Stimulated activated CD4-positive, alpha-beta T cell treated with anti-CD3 and anti-CD28 coated beads, Interleukin-1b, Interleukin-23, amount 100 ng/mL, for 4 hours (primary cell): ENCODE measurements at places on chromosomes 11 and 22.
A peak's percentile ranks its signal among the peaks of the same experiment; 100 is the strongest.

GRCh38 chr22:26075251-26075650 is 94.0 kb upstream of the SEZ6L start:
- no peak for DNase-seq

GRCh38 chr22:29065468-29066190 is 4.0 kb upstream of the C22orf31 start:
- no peak for DNase-seq

GRCh38 chr11:43735961-43736360 is 55.4 kb downstream of the HSD17B12 start:
- DNase-seq, result no peak

DNA sequence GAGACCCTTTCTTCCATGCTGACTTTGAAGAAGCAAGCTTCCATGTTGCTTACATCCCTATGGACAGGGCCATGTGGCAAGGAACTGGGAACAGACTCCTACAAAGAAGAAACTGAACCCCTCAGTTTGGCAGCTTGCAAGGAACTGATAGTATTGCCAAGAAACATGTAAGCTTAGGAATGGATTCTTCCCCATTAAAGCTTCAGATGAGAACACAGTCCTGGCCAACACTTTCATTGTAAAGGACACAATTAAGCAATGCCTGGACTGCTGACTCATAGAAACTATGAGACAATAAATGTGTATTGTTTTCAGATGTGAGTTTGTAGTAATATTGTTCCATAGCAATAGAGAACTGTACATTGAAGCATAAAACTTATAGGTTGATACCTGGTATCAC is 82.4 kb downstream of the AASDHPPT start:
- DNase-seq, result no peak

DNA sequence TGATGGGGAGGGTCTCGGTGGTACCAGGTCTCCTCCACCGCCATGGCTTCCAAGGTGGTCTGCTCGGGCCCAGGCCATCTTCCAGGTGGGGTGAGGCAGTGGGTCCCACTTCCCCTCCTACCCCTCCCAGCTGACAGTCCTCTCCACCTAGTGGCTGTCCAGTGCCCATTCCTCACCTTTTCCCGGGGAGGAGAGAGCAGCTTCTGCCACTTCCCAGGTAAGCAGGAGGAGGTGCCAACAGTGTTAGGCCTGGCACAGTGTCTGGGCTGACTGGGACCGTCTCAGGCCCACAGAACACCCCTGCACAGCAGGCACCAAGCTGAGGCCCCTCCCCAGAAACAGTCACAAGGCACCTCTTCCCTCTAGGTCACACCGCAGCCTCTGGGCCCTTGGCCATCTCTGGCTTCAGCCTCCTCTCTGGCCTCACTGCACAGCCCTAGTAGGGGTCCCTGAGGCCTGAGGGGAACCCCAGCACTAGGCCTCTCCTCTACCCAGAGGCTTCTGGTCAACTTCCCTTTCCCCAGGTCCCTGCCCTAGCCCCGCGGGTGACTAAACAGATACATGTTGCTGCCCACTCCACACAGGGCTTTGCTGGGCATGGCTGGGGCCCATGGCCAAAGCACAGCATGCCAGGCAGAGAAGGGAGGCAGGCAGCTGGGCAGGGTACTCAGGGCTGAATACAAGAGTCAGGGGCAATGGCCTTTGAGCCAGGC is 2.3 kb upstream of the ANKRD13D start:
- no peak for DNase-seq

- no peak for DNase-seq
Observed at GRCh38 chr11:7645206-7645605, 28.1 kb downstream of the CYB5R2 start.

- DNase-seq, result no peak
Observed at GRCh38 chr11:22337596-22338485, at the start of gene SLC17A6. Gene SLC17A6, plus strand, starts transcription at chr11:22338381. Its CDS starts 153 bp downstream, at chr11:22338534.

DNA sequence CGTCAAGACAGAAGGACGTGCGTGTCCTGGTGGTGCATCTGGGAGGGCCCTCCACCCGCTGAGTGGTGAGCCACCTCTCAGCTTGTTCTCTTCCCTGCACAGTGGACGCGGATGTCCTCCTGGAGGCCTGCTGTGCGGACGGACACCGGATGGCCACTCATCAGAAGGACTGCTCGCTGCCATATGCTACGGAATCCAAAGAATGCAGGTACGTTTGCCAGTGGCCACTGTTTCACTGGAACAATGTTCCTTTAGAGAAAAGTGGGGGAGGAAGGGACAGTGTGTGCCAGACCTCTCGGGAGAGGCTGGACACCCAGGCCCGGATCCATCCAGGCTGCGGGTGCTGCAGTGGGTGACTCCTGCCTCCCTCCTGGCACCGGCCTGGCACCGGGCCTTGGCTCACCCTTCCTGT is 15.9 kb downstream of the FBLN1 start:
- no peak for DNase-seq

GRCh38 chr11:94218372-94218771 is 86.0 kb upstream of the IZUMO1R start:
- DNase-seq, result no peak

DNA sequence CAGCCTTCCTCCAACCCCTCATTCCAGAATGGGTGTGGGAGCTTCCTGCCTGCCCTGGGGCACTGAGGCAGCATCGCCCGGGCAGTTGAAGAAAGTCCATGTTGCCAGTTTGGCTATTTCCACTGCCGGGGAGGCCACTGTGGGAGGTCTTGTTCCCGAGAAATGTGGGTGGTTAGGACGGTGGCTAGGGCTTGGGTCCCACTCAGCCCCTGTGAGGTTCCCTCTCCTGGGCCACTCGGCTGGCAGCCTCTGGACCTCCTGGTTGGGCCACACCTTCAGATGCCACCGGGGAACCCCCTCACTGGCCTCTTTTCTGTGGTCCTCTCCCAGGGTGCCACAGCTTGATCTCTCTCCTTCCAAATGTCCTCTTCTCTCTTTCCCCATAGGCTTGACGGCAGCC is 5.1 kb upstream of the PPP6R3 start:
- no peak for DNase-seq

DNA sequence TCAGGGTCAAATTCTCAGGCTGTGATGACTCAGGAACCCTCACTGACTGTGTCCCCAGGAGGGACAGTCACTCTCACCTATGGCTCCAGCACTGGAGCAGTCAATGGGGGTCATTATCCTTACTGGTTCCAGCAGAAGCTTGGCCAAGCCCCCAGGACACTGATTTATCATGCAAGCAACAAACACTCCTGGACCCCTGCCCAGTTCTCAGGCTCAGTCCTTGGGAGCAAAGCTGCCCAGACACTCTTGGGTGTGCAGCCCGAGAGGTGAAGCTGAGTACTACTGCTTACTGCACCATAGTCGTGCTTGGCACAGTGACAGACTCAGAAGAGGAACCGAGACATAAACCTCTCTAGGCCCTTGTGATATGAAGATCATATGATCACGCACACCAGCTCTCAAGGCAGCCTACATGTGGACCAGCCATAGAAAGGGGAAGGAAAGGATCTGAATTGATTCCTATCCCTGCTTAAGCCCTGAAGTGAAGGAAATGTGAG is 58.2 kb downstream of the ZNF280B start:
- DNase-seq, result no peak

- DNase-seq, result no peak
Observed at GRCh38 chr22:49269371-49269770, 558.3 kb downstream of the BRD1 start.

GRCh38 chr22:31891366-31892079 is 52.8 kb upstream of the YWHAH start:
- DNase-seq, result no peak

GRCh38 chr22:36913427-36914389 is at the start of gene CSF2RB:
Gene CSF2RB, plus strand, starts transcription at chr22:36913628. Its CDS starts 8,580 bp downstream, at chr22:36922208.
- DNase-seq, result no peak

GRCh38 chr22:39478441-39478850 is 21.6 kb downstream of the MGAT3 start:
- DNase-seq, result no peak

DNA sequence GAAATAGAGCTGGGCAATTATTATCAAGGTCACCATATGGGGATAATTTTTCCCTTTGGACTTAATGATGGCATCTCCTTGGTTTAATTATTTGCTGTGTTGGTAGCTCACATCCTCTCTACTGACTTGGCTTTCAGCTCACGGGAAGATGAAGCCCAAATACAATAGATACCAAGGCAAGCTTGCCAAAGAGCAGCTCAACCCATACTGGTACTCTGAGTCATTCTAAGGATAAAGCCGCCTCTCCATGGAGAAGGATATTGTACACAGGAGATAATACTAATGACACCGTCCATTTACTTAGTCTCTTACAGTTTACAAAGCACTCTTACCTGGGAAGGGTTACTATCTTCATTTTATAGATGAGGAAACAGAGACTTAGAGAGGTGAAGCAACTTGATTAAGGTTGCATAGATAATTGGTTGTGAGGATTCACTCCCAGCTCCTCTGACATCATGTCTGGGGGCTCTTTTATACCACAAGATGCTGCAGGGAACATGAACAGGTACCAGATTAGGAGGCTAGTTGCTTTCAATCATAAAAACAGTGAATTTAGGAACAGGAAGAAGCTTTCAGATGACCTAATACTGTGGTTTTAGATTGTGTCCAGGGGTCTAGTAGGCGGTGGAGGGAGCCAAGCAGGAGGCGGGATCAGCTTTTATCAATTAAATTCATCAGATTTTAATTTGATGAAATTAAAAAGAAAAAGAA is 48.3 kb upstream of the PICALM start:
- DNase-seq, result no peak

- no peak for DNase-seq
Observed at GRCh38 chr22:33919391-33920196, 682 bp downstream of the LARGE1 start.

- no peak for DNase-seq
Observed at GRCh38 chr22:46788441-46789172, 26.2 kb downstream of the TBC1D22A start.

GRCh38 chr11:93740730-93741093 is 583 bp downstream of the TAF1D start:
- DNase-seq, result peak; percentile 55

DNA sequence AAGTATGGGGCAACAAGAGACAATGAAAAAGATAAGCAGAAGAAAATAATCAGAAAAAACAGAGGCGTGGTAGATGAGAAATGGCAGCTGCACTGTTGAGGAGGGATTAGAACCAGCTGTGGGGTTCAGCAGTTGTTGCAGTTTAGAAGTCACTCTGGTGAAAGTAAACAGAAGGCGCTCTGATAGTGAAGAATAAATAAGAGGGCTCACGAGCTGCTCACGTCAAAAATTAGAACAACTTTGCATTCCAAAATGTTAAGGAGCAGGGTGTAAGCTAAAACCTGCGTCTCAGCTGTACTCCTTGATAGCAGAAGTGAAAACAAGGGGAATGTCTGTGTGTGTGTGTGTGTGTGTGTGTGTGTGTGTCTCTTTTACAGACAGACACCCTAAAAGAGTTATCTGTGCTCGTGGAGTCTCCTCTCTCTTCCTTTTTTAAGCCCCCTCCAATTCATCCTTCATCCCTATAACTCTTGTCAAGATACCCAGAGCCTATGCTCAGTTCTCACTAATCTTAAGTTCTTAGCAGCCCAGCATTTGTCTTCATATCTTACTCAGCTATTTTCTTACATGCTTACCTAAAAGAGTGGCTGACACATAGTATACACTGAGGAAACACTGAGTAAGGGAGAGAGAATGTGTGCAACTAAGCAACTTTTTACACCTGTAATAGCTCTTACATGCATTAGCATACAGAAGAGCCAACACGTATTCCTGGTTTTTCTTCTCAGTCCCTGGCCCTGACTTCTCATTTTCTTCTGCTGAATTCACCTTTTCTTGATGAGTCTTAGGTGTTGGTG is 8.9 kb downstream of the TTC17 start:
- no peak for DNase-seq

DNA sequence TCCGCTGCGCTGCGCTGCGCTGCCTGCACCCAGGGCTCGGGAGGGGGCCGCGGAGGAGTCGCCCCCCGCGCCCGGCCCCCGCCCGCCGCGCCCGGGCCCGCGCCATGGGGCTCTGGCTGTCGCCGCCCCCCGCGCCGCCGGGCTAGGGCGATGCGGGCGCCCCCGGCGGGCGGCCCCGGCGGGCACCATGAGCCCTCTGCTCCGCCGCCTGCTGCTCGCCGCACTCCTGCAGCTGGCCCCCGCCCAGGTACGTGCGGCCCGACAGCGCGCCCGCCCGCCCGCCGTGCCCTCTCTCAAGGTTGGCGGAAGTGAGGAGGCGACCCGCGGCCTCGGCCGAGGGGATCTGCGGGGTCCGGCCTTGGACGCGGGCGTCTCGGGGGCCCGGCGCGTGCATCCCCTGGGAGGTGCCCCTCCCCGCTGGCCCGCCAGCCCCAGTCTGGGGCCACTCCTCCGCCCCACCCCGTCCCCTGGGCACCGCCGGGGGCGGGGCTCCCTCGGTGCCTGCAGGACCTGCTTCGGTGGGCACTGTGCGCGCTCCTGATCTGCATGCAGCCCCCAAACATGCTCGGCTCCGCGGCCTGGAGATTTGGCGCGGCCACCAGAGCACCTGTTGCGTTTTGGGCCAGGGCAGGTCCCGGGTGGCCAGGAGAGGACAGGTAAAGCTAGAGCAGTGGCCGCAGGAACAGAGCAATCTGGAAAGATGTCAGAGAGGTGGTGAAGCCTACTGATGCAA is 429 bp downstream of the VEGFB start:
- no peak for DNase-seq

- no peak for DNase-seq
Observed at GRCh38 chr11:46972343-46972742, 35.8 kb downstream of the CSTPP1 start.

DNA sequence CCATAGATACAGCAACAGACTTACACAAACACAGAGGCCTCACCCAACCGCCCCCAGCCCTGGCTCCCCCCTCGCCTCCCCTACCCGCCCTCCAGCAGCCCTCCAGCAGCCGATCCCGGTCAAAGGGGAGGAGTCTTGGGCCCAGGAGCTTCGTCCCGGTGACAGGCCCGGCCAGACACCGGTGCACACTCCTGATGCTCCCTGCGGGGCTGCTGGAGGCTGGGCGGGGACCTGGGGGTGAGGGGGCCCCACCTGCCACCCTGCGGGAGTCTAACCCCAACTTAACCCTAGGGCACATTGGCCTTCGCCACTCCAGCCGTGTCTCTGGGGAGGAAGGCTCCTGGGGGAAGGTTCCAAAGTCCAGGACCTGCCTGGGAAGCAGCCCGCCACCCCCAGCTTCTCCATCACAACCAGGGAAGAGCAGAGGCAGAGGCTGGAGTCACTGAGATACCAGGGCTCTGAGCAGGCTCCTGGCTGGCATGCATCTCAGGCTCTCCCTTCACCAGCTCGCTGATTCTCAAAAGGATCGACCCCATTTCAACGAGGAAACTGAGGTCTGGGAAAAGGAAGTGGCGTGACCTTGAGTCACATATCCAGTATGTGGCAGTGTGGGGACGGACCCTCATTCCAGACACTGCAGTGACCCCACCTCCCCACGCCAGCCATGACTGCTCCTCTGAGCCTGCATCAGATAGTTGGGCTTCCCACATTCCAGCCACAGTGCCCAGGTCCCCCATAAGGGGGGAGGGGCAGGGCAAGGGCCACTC is 14.4 kb downstream of the BCL9L start:
- no peak for DNase-seq

GRCh38 chr22:39942439-39943230 is 17.6 kb upstream of the TMA7B start:
- no peak for DNase-seq

DNA sequence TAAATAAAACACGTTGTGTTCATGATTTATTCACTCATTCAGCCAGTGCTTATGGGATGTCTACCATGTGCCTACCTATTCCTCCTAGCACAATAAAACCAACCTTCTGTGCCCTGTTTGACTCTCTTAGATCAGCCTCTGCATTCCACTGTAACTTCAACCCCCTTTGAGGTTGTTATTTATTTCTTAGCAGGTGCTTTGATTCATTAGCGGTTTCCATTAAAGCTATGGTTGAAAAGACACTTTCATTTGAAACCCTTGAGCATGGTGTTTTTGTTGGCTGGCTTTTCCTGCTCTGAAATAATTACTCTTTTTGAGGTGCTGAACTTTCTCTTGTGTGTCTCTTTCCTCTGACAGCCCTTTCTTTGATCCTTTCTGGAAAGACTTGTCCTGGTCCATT is 570.6 kb upstream of the LARGE1 start:
- DNase-seq, result no peak
